ENCODE measurements at places on chromosomes 6 and 20.

DNA sequence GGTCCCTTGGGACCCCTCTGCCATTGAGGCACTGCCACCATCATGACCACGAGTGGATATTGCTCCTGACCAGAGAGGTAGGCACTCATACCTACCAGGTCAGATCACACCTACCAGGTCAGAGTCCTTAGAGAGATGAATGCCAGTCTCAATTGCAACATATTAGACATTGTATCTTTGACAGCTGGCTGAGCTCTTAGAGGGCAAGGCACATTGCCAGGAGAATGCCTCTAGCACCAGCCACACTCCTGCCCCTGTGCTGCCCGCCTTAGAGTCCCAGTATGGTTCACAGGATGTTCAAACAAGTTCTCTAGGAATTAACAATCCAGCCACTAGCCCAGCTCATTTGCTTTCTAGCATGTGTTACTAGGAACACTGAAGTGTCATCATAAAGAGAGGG, 65.9 kb downstream of the TMEM244 start:
- no peak for DNase-seq

DNA sequence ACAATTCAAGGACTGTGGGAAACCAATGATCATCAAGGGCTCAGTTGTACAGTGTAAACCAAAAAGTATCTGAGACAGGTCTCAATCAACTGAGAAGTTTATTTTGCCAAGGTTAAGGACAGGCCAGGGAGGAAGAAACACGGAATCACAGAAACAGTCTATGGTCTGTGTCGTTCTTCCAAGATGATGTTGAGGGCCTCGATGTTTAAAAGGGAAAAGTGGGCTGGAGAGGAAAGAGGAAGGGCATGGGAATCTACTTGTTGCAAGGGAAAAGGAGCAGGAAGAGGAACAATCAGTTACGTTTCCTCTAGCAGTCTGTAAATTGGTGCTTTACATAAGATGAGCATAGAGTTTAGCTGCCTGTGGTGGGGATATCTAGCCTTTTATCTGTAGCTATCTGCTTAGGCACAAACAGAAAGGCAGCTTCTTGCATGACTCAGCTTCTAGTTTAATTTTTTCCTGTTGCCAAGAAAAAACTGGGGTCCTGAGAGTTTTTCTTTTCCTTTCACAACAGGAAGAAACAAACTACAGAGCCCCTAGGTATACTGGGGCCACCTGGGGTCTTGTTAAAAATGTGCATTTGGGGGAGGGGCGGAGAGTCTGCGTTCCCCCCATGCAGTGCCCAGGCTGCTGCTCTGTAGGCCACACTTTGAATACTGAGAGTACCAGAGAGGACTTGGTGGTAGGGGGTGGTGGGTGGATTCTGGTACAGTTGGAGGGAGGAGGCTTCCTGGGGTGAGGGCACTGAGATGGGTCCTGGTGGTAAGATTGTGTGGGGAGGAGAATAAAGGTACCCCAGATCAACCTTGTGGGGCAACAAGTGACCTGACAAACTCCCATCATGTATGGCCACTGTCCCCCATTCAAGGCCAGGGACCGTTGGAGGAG, 35.3 kb upstream of the EZR start:
- DNase-seq, result no peak

DNA sequence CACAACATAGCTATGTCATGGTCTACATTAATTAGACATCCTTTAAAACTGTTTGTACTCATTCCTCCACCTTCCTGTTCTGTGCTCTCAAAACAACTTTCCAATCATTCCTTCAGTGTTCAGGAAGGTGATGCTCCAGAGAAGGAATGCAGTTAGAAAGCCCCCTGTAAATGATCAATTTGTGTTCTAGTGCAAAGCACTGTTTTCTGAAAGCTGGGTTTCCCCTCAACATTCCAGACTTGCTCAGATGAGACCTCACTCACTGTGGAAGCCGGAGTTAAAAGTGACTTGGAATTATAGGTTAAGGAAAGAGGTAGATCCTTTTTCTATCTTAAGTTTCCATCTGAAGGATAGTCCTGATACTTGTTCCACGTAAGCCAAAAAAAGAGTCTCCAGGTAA, 95.9 kb downstream of the BMP2 start:
- DNase-seq, result no peak

GRCh38 chr20:40258931-40259330, 430.1 kb downstream of the MAFB start:
- DNase-seq, result no peak

- DNase-seq, result no peak
These were observed 23.6 kb downstream of the CDS2 start for GRCh38 chr20:5150226-5151076.
